ENCODE measurements at places on chromosomes 12 and 14.

GRCh38 chr12:25072906-25073650, 121.9 kb downstream of the DNAI7 start:
- DNase-seq: no peak

DNA sequence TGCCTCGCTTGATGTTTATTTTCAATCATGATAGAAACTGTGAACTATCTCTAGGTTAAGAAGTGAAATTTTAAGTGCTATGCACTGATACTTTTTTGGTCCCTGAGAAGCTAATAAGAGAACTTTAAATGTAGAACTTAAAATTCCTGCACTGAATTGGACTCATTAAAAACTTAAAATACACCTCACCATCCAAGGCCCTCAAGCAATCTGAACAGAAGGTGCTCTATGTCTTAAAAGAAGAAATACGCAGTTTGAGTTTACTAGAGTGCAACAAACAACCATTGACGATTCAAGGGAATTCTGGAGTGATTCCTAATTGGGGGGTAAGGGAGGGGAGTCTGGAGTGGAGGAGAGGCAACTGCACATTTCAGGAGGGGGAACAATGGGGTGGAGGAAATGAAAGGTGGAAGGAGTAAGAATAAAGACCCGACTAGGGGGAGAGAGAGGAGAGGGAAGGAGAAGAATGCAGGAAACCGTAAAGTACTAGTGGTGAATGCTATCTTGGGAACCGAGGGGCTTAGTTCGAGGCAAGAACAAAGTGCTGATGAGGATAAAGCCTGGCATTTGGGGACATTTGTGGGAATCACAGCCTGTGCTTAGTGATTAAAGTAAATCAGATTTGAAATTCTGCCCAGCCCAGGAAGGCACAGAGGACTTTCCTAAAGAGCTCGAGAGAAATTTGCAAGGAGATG, 389.7 kb downstream of the AACS start:
- DNase-seq: no peak

DNA sequence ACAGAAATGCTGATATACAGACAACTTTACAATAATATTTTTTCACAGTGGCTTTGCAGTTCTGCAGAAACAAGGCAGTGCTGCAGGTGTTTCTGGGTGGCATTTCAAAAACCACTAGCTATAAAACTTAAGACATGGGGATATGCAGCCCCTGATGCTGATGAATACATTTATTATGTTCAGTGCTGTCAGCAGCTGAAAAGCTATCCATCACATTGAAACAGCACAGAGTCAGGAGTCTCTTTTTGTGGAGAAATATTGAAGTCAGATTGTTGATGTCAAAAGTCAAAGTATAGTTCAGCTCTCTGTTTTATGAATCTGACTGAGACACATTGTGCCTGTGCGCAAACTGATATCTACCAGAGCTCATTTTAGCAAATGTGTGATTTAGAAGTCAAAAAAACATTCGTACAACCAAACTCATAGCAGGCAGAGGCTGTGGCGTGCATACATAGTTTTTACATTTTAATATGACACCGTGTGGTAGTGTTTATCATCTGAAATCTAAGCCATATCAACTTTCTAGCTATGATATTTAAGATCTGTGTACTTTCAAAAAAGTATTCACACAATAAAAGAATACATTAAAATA, 467.6 kb downstream of the PRKD1 start:
- no peak for DNase-seq

GRCh38 chr14:22848351-22849164, 12.2 kb downstream of the MMP14 start:
- DNase-seq: peak; percentile 88

DNA sequence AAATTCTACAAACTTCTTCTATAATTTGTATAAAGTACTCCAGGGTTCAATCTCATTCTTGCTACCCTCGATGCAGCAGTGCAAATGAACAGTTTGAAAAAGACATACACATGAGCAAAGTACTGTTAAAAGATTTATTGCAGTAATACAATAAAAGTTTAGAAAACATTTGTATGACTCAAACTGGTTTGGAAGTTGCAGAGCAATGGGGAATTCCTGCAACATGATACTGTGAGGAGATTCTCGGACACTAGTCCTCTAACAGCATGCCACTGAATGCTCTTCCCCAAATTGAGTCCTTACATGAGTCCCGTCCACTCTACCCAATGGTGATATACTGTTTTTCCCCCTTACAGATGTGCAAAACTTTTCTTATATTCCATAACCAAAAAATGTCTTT, 45.4 kb downstream of the ATG14 start:
- peak; percentile 67 for DNase-seq

DNA sequence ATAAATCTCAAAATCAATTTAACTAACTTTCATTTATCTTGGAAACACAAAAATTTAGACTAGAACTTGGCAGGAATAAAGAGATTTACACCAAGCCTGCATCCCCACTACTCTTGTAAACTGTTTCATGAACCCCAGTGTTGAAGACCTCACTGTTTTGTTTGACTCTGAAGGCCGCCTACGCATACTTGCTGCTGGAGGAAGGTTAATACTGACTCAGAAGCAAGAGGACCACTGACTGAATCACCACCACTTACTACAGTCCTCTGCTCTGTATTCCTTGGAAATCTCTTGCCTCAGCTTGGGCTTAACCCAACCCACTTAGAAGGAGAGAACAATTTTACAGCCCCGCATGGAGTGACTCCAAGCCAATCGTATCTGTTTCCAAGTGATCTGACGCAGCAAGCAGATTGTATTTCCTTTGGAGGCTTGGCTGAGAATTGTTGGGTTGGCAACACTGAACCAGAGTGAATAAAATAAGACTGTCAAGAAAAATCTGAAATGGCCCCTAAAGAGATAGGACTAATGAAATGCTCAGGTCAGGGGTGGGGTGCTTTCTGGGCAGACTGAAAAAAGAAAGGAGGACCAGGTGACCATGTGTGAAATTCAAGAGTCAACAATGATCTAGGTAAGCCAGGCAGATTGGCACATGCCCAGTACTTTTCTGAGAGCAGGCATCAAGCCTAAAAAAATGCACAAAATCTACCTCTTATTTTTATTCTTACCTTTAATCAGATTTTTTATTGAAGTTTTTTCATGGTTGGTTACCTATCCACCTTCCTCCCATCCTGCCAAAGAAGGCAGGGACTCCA, 248.6 kb downstream of the ZFP36L1 start:
- peak; percentile 100 for DNase-seq

- no peak for DNase-seq
These were observed 26.2 kb upstream of the TRIM9 start for GRCh38 chr14:51121096-51121495.

GRCh38 chr12:2145433-2145998, 92.7 kb downstream of the CACNA1C start:
- no peak for DNase-seq

GRCh38 chr14:94196057-94196456, 21.9 kb downstream of the PPP4R4 start:
- DNase-seq: no peak

DNA sequence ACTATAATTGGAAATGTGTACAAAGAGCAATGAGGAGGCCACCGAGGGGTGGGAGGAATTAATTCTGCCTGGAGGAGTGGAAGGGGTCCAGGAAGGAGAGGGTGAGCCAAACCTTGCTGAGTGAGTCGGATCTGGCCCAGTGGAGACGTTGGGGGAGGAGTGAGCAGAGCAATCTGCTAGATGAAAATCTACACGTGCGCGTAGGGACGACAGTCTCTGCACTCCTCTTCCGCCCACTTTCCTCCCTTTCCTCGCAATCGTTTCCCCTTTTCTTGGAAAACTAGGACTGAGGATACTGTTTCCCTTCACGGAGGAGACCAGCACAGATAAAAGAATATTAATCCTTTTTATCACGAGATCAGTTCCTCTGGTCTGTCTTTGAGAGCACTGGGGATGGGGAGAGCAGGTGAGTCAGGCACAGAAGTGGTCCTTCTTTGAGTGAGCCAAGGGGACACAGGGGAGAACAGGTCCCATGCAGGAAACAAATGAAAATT, 2.9 kb upstream of the NAB2 start:
- peak; percentile 25 for DNase-seq

DNA sequence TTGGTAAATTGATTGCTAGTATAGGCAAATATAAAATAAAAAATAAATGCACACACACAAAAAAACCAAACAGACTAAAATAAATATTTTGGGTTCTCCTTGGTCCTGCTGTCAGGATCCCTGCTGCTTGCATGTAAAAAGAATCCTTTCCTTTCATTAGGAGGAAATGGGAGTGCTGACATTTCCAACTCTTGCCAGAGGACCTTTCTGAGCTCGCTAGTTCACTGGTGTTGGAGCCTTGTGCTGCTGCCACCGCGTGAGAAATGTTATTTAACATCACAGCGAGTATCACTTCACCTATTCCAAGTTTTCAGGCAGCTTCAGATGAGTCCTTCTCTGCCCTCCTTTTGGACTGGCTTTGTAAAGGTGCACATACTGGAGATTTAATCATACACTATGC, 358.9 kb downstream of the NPAS3 start:
- DNase-seq: no peak

DNA sequence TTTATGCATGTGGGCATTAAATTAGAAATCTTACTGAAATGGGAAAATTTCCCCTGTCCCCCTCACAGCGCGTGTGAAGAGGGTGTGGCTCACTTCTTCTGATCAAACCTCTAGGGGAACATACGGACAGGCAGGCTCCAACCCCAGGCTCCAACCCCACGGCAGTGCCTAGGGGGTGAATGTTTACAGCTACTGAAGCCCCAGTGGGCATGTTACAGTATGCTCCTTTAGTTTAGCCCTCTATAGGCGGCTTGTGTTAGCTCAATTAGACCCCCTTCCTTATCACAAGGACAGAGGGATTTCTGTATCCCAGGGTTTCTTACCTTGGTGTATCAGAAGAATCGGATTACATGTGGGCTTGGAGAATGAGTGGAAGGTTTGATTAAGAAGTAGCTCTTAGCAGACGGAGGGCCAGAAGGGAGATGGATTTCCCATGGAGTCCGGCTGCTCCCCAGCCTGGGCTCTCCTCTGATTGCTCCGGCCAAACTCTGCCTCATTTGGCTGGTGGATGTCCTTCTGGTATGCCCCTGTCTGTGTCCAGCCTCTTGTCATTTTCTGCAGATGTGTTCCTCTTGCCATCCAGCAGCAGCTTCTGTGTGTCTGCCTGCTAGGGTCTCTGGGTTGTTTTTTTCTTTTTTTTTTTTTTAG, 223.7 kb downstream of the TMTC2 start:
- no peak for DNase-seq

GRCh38 chr12:115517913-115518312, 759.6 kb downstream of the MED13L start:
- DNase-seq: no peak

- no peak for DNase-seq
These were observed 10.7 kb upstream of the FAM234B start for GRCh38 chr12:13033476-13033875.

DNA sequence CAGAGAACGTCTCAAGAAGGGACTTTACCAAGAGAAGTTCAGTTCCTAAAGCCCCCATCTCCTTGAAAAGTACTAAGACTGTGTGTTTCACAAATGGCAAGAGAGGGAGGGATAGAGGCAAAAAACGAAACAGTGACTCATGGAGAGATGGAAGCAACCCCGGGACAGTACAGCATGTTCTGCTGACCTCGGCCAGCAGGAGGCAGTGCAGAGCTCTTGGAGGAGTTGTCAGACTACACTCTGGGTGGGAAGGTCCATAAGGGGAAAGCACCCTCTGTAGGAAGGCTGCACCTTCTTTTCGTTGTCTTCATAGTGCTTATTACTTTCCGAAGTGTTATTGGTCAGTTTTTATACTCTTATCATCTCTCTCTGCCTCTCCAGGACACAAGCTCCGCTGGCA, 525.2 kb upstream of the CCDC196 start:
- peak; percentile 27 for DNase-seq

DNA sequence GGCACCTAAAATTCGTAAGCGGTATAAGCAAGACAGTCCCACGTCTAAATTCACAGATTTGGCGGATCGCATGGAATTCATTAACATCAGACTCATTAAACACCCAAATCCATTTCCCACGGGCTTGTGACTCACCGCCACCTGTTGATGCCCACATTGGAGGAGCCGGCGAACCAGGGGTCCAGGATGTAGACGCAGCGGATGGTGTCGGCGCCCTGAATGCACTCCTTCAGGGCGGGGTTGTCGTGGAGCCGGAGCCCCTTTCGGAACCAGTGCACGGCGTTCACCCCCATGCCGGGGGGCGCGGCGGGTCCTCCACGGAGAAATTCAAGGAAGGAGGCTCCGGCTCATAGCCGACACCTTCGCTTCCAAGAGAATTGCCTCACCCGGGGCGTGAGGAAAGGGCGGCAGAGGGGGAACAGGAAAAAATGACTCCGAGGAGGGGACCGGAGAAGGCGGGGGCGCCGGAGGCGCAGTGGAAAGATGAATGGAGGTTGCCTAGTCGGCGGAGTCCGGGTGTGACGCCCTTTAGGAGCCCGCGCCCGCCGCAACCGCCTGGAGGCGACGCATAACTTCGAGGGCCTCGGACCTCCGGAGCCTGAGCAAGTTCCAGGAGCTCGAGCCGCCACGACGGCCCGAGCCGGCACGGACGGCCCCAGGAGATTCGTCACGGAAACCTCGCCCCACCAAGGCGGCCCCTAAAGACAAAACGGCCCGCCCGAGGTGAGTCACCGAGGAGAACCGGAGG, 506 bp downstream of the CRY1 start:
- peak; percentile 46 for DNase-seq

DNA sequence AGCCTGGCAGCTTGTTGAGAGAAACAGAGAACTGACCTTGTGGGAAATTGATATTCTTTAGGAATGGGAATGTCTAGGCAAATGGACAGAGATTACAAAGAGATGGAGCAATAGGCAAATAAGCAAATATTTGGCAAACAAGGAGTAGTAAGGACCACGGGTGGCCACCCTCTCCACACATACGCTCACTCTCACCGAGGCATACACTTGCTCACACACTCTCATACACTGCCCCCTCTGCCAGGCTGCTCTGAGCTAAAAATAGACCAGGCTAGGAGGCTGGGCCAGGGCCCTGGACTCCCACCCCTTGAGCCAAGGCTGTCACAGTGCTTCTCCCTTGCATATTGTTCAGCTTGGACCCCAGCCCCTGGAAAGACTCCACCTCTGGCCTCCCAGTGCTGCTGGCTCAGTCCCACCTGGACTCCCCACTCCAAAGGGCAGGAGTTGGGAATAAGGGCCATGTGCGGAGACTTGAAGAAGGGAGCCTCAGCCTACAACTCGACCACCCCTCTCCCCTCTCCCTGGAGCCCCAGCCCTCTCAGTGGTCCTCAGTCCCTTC, 1.1 kb downstream of the PPP1R1A start:
- DNase-seq: no peak

- DNase-seq: no peak
These were observed 26.9 kb downstream of the TEP1 start for GRCh38 chr14:20386276-20386855.

- no peak for DNase-seq
These were observed 56.6 kb downstream of the CALM1 start for GRCh38 chr14:90453401-90453951.

DNA sequence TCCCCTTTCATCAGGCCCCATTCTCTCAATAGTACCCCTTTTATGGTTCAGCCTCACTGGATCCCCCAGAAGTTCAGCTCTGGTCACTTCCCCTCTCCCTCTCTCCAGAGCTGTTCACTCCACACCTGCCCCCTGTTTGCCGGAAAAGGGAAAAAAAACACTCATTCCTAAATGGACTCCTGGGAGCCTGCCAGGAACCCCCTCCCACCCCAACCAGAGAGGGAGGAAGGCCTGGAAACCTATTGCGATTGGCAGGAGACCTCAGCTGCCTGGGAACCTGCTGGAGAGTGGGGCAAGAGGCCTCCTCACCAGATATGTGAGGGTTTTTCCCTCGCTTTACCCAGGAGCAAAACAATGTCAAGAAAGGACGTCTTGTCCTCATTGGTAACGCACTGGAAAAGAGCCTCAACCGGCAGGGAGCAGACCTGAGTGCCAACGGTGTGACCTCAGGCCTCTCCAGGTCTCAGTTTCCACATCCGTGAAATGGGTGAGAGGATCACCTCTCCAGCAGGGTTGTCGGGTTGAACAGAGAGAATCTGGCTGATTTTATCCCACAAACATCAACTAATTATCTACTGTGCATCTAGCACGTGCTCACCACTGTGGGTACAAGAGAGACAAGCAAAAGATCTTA, 4.6 kb downstream of the DTX1 start:
- no peak for DNase-seq

Data from HCEC 1CT (cell line).